ENCODE measurements at places on chromosomes 12 and 14.

DNA sequence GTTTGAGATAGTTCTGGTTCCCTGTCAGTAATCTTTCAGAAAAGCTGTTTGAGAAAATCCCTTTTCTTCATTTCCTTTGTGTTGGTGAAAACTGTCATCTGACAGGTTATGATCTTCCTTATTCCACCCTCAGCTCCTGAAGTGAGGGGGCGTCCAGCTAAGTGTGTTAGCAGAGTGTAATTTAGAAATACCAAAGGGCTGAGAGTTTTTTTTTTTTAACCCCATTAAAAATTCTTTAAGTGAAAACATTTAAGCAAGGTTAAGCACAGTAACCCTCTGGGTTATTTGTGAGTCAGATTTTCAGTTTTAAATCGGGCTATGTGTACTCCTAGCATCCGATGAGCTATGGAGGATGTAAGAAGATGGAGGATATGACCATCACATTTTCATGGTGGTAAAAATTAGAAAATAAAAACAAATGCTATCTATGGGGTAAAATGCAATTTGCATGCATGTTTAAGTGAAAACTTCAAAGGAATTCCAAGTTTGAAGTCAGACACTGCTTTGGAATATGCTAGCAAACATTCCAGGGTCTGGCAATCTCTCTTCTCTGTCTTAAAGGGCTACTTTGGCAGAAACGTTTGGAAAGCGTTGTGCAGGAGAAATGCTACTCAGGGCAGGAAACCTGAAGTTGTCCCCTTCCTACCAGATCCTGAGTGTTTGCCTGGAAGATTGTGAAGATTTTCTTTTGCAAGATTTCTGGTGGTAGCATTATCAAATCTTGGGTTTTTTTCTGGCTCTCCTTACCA lies 197.0 kb upstream of the PRICKLE1 start:
- no peak for DNase-seq

GRCh38 chr12:109458086-109458485 lies 19.0 kb downstream of the KCTD10 start:
- DNase-seq = no peak

GRCh38 chr12:106114447-106115068 lies 24.2 kb downstream of the NUAK1 start:
- DNase-seq = no peak

DNA sequence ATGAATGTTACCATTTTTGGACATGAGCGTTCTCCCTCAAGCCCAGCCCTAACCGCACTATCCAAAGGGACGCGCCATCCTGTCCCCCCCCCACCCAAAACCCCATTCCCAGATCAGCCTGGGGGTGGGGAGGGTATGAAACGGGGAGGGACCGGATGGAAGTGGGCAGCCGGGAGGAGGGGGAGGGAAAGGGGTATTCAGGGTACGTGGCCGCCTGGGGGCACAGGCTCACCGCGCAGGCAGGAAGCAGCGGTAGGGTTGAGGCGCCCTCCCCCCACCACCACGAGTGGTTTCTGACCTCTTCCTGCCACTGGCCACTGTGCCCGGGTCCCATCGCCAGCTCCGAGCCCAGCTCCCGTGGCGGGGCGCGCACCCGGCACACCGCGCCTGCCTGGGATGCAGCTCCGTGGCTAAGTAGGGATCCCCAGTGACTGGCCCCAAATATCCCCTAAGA lies 1.4 kb downstream of the ACTN1 start:
- DNase-seq = peak; percentile 38

GRCh38 chr12:11752403-11753149 lies 103.1 kb downstream of the ETV6 start:
- no peak for DNase-seq

DNA sequence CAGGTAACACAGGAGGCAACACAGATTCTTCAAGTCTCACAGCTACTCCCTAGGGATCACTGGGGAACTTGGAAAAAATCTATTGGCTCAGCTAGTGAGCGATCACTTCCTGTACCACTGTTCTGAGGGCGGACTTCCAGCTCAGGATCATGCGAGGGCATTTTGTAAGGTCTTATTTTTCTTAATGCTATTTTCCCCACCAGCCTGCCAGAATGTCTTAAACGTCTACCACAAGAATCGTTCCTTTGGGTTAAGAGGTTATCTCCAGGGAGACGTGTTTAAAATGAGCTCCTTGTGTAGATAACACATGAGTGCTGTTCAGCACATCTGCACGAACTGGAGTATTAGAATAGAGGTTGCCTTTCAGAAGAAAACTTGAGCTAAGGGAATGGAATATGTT lies 162.6 kb downstream of the ETNK1 start:
- no peak for DNase-seq

GRCh38 chr12:29702972-29703371 lies 80.8 kb downstream of the TMTC1 start:
- DNase-seq = no peak

DNA sequence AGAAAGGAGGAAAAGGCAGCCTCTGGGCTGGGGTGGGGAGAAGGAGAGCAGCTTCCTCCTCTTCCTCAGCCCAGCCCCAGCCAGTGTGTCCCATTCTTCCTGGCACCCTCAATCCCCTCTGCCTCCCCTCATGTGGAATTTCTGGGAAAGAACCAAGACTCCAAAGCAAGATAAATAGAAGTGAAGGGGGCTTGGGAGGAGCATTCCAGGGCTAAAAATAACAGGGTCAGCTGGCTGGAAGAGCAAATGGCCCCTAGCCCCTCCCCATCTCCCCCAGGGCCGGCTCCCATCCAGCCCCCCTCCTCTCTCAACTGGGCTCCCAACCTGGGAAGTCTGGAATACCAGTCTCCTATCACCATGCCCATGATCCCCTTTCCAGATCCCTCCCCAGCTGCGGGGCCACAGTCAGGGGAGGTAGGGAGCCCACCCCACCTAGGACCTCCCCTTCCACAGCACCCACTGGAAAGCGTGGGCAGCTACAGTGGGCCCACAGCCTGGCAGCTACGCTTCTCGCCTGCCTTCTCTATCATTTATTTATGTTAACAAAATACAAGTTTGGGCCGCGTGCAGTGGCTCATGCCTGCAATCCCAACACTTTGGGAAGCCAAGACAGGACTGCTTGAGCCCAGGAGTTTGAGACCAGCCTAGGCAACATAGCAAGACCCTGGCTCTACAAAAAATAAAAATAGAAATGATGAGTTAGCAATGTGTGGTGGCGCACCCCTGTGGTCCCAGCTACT lies 88.3 kb downstream of the IRF2BPL start:
- DNase-seq = no peak

DNA sequence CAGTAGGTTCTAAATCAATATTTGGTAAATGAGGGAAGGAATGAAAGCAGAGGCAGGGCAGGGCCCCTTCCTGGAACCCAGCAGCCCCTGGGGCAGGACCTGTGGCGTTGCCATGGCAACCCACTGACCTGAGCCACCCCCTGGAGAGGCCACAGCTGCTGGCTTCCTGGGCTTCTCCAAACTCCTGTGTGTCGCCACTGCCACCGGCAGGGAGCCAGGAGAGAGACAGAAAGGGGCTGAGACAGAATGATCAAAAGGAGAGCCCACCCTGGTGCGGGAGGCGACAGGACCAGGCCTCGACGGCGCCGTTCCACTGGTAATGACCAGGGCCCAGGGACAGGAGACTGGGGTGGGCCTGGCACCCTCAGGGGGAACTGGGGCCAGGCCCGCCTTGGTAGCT lies 18.2 kb downstream of the RFX4 start:
- DNase-seq = no peak

- no peak for DNase-seq
These were observed 10.7 kb upstream of the TBC1D30 start for GRCh38 chr12:64813723-64814122.

GRCh38 chr14:44165286-44165685 lies 341.8 kb downstream of the FSCB start:
- no peak for DNase-seq

DNA sequence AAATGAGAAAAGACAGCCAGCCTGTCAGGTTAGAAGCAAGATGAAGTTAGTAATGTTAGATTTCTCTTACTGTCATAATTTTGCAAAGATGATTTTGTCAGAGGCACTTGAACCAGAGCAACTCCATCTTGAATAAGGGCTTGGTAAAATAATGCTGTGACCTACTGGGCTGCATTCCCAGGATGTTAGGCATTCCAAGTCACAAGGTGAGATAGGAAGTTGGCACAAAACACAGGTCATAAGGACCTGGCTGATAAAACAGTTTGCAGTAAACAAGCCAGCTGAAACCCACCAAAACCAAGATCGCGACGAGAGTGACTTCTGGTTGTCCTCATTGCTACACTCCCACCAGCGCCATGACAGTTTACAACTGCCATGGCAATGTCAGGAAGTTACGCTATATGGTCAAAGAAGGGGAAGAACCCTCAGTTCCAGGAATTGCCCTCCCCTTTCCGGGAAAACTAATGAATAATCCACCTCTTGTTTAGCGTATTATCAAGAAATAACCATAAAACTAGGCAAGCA lies 1313.5 kb upstream of the TMEM132C start:
- DNase-seq = no peak

DNA sequence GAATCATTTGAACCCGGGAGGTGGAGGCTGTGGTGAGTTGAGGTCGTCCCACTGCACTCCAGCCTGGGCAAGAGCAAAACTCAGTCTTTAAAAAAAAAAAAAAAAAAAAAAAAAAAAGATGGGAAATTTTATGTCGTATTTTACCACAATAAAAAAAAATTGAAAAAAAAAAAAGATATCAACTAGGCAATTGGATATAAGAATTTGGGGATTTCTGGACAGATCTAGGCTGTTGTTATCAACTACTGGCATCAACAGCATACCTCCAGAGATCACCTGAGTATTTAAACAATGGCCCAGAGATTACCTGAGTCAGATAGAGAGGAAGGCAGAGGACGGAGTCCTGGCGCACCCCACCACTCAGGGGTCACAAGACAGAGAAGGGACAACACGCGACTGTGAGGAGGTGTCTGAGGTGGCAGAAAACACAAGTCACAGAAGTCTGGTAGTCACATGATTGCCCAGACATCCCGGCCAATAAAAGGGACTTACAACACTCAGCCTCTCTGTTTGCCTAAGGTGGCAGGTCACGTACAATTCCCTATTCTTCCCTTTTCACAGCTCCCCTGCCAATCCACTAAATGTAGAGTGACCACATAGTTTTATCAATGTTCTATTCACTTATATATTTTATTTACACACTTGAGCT lies 1.8 kb downstream of the SPRING1 start:
- no peak for DNase-seq

- DNase-seq = peak; percentile 17
These were observed 946 bp downstream of the RNU4-2 start for GRCh38 chr12:120290609-120291305.

All from hematopoietic multipotent progenitor cell (in vitro differentiated cells).